HepG2 (cell line): ENCODE measurements at places on chromosomes 13 and 19. TPM values are rescaled to one million over a fixed set of nuclear protein-coding genes. Genes with fewer than 3 reads are reported as not detected.

Gene KCTD4
- not detected in 2 replicates for total RNA-seq

Gene ZNF208
- not detected in 2 replicates for total RNA-seq

Gene KLF2
- total RNA-seq: not detected in 2 replicates

Gene POSTN
- not detected in 2 replicates for total RNA-seq

Gene MRPS31
- 34.1 and 43.5 TPM in 2 replicates for total RNA-seq

Gene ZNF253
- 10.6 and 12.8 TPM in 2 replicates for total RNA-seq

Gene ALKBH6
- 6.9 and 13.7 TPM in 2 replicates for total RNA-seq

Gene CEACAM8
- total RNA-seq: not detected in 2 replicates

Gene COG6
- 23.5 and 34.7 TPM in 2 replicates for total RNA-seq

Gene ZNRF4
- not detected in 2 replicates for total RNA-seq

Gene ZNF793
- 0.20 and 0.35 TPM in 2 replicates for total RNA-seq

Gene FGF9
- total RNA-seq: not detected in 2 replicates

Gene ONECUT3
- not detected in 2 replicates for total RNA-seq

Gene ALG11
- total RNA-seq: 25.4 and 27.9 TPM in 2 replicates

Gene NANOS3
- total RNA-seq: not detected in 2 replicates

Gene PTH2
- total RNA-seq: not detected in 2 replicates

Gene CNN1
- total RNA-seq: 0.55 and 1.1 TPM in 2 replicates

Gene WTIP
- 9.0 and 15.0 TPM in 2 replicates for total RNA-seq

Gene FXYD7
- total RNA-seq: not detected in 2 replicates

Gene PPFIA3
- total RNA-seq: 6.3 and 8.6 TPM in 2 replicates

Gene GPR183
- not detected in 2 replicates for total RNA-seq
